NCI-H526 (cell line): ENCODE measurements at places on chromosomes 2 and 18.

DNA sequence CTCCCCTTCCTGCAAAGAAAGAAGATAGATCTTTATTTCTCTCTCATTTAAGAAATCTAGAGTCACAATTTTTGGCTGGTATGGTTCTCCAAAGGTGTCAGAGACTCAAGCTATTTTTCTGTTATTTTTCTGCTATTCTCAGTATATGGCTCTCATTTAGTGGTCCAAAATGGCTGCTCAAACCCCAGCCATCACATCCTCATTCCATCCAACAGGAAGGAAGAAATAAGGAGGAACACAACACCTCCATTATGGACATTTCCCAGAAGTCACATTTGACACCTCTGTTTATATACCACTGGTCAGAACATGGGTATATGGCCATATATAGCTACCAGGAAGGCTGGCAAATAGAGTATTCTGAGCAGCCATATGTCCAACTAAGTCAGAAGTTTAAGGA lies 7.4 kb upstream of the DDX1 start:
- no peak for DNase-seq

GRCh38 chr18:13136904-13137669 lies 81.5 kb upstream of the LDLRAD4 start:
- DNase-seq = peak; percentile 19

DNA sequence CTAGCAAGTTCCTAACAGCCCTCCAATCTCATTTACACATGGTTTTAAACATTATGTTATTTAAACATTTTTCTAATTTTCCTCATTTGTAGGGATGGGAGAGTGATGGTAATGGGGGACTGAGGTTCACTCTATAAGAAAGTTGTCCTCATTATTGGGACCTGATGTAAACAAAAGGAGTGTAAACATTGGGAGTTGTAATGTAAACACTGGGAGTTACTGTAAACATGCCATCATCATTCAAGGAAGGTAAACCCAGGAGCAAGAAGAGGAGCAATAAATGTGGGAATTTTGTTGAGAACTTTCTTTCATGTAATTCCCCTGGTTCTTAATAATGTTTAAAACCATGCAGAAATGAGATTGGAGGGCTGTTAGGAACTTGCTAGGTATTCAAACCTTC lies 17.8 kb downstream of the RFTN2 start:
- DNase-seq = no peak

GRCh38 chr2:71042287-71042686 lies 26.2 kb upstream of the NAGK start:
- DNase-seq = no peak

- DNase-seq = no peak
Observed at GRCh38 chr18:48988508-48989303, 37.9 kb upstream of the SMAD7 start.

GRCh38 chr2:128024816-128025215 lies 3.0 kb downstream of the SAP130 start:
- no peak for DNase-seq

- DNase-seq = no peak
Observed at GRCh38 chr2:220855296-220855695, 716.8 kb downstream of the EPHA4 start.

DNA sequence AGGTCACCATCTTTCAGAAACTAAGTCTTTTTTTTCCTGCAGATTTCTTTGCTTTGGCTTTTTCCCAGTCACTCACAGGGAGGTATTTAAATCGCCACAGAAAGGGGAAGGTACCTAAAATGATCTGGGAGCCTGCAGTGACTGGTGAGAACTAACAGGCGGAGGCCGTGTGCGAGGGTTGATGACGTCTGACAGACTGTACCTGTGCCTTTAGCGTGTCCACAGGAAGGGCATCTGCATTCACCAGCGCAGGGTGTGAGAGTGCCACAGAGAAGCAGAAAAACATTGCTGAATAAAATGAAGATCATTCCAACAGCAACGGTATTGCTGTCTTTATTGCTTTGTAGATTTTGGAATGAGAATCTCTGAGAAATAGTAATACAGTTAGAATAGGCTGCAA lies 5.7 kb downstream of the CTDP1 start:
- no peak for DNase-seq

- DNase-seq = no peak
Observed at GRCh38 chr18:48698707-48699106, 159.9 kb downstream of the CTIF start.

DNA sequence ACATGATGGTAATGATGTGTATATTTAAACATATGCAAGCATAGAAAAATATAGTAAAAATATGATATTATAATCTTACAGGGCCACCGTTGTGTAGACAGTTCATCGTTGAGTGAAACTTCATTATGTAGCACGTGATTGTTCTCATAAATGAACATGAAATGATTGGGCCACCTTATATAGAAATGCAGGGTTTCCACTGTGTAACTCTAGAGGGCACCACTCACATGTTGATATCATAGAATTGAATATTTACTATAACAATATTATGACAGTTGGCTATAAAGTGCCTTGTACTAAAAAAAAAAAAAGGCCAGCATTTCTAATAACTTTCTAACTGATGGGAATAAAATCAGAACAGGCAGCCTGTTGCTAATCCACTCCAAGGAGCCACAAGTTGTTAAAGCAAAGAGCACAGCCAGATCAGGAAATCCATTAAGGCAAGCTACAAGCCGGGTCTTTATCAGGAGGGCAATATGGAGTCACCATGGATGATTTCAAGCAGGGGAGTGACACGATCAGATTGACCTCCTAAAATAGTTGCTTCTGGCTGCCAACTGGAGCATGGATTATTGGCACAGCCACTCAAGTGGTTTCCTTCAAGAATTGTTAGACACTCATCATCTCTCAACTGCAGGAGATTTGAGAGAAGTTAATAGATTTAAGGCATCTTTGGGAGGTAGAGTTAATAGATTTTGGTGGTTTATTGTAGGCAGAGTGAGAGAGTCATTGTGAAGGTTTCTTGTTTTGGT lies 16.7 kb downstream of the IL1F10 start:
- no peak for DNase-seq

DNA sequence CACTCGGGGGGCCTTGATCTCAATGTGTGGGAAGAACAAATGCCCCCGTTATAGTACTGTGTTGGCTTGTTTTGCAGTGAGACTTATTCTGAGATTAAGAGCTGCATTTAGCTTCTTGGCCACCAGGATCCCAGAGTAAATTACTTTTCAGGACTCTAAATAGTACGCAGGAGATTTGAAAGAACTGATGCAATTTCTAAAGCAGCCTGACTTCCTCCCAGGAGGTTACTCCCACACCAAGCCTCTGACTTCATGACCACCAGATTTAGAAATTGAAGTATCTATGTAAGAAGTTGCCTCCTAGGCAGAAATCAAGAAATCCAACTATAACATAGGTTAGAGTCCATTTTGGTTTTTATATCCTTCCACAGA lies 67.0 kb downstream of the FEZ2 start:
- DNase-seq = no peak

GRCh38 chr2:216210701-216211540 lies 101.8 kb downstream of the XRCC5 start:
- no peak for DNase-seq

- no peak for DNase-seq
Observed at GRCh38 chr2:42138163-42139015, 30.8 kb upstream of the EML4 start.

GRCh38 chr2:231996797-231997540 lies 35.5 kb downstream of the DIS3L2 start:
- no peak for DNase-seq

DNA sequence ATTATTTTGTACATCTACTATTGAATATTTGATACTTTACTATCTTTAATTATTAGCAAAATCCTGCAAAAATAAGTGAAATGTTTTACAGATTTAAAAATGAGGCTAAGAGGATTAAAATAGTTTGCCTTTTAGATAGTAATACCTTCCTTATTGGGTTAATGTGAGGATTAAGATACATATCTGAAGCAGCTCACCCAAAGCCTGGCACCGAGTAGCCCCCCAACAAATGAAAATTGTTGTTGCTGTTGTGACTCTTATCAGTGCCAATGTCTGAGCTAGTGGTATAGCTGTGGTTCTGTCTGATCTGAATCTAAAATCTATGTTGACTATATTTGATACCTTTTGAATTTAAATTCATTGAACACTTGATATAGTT lies 34.6 kb downstream of the GULP1 start:
- no peak for DNase-seq

DNA sequence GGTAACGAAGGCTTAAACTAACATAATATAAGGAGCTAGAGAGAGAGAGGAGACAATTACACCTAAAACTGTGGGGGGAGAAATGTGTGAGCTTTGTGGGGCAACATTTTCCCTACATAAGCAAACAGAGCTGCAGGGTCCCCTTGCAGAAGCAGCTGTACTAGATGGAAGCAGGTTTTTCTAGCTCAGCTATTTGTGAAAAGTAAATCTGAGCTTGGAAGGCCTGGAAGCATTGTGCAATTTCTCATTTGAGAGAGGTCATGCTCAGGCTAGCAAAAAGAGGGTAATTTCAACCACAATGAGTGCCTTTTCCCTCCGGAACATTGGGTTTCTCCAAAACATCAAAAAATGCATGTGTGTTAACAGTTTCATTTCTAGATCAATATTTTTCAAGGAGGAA lies 130.0 kb downstream of the ARL4C start:
- DNase-seq = no peak

DNA sequence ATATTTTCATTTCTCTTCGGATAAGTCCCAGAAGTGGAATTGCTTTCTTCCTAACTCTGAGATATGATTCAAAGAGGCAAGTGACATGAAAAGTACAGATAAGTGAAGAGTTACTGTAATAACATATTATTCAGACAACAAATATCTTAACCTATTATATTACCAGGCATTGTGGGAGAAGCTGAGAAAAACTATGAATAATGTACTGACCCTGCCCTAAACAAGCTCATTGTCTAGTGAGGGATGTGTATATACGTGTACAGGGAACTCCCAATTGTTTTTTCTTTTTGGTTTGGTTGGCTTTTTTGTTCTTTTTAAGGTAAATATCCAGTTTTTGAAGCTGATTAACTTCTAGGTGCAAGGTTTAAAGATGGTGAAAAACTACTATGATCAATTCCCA lies 26.5 kb downstream of the NCKAP1 start:
- DNase-seq = no peak
